ENCODE measurements at places on chromosomes 3 and 15.

GRCh38 chr15:83205725-83206324 is 1.8 kb downstream of the HDGFL3 start:
- no peak for DNase-seq

GRCh38 chr3:52182196-52182595 is 15.8 kb upstream of the ALAS1 start:
- no peak for DNase-seq

- DNase-seq: no peak
These were observed 28.5 kb downstream of the OSTN start for GRCh38 chr3:191227541-191227940.

DNA sequence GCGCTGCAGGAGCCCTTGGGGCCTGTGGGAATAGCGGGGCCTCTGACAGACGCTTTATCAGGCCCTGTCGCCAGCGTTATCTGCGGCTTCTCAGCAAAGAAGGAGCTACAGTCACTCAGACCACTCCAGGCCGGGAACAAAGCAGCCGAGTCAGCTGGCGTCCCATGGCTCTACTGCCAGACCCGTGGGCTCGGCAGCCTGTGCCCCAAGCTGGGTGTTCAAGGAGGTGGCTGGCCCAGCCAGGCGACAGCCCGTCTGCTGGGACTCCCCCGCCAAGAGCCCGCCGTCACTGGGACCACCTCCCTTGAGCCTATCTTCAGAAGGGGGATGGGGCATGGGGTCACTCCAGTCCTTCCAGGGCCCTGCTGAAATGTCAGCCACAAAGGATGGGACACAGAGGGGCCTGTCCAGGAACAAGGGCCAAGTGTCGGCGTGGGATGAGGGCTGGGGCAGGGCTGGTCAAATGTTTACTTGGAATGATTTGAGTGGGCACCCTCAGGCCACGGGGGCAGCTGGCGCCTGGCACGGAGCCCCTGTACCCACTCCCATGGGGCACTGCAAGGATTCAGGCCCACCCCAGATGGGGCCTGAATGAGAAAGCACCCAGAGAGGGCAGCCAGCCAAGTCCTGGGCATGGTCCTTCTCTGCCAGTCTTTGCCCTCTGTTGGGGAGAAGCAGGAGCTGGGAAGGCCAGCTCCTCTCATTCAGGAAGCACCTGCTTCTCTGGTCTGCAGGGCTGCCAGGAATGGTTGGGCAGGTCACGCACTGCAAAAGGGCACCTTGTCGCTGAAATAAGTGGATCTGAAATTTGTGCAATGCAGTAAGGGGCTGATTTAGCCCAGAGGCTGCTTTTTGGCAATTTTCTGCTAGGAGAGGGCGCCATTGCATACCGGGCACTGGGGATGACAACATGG is 148.3 kb downstream of the SMAD6 start:
- no peak for DNase-seq

DNA sequence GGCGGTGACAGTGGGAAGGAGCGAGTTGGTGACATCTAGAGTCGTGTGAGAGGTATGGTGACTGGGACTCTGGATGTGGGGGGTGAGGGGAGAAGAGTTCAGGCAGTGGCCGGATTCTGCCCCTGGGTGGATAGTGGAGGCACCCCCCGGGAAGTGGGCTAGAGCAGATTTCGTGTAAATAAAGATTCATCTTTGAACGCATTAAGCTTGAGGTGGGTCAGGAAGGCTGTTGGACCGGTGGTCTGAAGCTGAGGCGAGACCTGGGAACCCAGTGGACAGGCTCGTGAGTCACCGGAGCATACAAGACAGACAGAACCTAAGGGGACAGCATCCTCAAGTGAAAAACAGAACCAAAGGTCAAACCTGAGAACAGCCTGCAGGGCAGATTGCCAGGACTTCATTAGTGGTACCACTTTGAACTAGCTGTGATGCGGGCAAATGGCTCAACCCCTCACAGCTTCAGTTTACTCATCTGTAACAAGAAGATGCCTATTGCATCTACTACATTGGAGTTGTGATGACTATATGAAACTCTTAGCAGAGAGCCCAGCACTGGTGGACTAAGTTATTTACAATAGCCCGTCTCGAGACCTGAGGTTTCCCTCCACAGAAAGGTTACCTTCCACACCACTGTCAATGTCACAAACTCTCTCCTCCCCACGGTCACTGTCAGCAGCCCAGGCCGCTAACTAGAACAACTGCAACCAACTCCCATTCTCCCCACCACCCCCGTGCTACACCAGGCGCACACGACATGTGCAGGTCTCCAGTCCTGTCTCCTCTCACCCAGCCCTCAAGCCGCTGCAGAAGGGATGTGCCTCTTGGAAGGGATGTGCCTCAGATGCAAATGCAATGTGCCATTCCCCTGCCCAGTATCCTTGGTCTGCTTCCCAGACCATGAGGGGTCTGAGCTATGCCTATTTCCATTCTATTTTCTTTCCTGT is 901 bp upstream of the CLN6 start:
- no peak for DNase-seq

DNA sequence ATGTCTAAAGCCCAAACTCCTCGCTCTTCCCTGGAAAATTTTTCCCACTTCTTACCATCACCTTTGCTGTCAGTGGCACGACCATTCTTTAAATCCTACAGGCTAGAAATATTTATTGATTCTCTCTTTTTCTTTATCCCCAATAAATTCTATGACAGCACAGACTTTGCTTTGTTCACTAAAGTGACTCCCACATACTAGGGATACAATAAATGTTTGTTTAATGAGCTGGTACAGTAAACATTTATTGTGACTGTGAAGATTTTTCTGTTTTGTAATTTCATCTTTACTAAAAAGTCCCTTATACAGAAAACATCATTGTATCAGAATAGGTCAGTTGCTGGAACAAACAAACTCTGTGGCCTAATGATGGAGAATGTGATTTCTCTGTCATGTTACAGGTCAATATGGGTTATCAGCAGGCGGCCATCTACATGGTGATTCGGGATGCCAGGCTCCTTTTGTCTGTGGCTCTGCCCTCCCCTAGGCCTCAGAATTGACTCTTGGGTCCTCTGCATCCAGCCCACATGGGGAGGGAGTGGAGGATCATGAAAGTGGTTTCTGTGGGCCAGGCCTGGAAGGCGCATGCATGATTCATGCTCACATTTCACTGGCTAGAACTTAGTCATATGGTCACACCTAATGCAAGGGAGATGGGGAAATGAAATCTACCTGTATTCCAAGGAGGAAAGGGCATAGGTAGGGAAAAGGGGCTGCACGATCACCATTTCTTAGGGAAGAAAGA is 22.7 kb upstream of the KNG1 start:
- no peak for DNase-seq

- no peak for DNase-seq
These were observed 79.3 kb downstream of the RPL22L1 start for GRCh38 chr3:170790647-170791046.

GRCh38 chr15:70165716-70166284 is 68.1 kb upstream of the TLE3 start:
- DNase-seq: no peak

DNA sequence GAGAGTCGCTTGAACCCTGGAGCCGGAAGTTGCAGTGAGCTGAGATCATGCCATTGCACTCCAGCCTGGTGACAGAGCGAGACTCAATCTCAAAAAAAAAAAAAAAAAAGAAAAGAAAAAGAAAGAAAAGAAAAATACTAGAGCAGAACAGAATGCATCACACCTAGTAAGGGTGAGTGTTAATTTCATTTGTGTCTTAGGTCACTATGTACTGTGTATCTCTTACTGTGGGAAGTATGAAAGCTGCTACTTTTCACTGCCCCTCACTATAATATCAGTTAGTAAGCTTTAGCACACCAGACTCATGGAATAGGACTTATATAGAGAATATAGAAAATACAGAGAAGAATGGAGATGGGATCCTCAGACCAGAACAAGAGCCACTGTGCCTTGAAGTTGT is 45.9 kb upstream of the RASA2 start:
- no peak for DNase-seq

GRCh38 chr15:73965758-73966113 is 26.4 kb downstream of the STOML1 start:
- DNase-seq: peak; percentile 54

DNA sequence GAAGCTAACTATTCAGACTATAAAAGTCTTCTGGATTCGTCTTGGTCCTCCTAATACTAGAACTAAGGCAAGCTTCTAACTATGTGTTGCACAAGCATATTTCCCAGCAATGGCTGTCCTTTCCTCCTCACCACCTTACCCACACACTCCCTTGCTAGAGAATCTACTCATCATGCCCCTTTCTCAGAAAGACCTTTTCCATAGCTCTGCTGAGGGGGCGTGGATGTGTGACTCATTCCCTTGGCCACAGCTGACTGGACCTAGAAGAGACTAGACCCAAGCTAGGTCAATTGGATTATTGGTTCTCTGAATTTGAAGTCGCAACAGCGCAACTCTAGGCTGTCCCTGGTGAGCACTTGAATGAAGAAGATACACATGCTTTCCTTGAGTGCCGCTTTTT is 47.1 kb downstream of the ERC2 start:
- DNase-seq: no peak

GRCh38 chr3:100144255-100144866 is 30.1 kb upstream of the FILIP1L start:
- no peak for DNase-seq

DNA sequence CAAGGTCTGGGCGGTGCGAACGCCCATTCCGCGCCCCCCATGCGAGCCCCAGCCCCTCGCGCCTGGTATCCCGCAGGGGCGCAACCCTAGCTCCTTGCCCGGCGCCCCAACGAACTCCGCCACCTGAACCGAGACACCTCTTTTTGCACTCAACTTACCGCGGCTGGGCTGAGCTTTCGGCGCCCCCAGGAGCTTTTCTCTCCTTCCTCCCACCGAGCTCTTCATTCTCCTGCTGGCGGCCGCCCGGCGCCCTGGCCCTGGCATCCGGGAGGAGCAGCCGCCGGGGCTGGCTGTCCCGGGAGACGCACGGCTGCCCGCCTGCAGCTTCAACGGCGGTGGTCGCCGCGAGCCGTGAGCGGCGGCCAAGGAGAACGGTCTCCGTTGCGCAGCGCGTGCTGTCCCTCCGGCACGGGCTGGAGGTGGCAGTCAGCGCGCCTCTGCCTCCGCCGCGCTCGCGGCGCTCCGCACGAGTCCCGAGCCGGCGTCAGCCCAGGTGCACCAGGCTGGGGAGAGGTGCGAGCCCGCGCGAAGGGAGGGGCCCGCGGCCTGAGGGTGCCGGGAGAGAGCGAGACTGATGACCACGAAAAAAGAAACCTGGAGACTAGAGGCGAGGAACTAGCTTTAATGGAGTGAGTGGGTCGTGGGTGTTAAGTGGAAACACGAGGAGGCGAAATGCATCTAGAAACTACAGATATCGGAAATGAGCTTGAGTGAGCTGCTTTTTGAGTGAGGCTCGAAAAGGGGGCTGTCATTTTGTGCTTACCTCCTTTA is 621.5 kb upstream of the ZNF385D start:
- DNase-seq: no peak

- no peak for DNase-seq
These were observed 22.6 kb downstream of the SNAPC5 start for GRCh38 chr15:66474963-66475362.

GRCh38 chr3:33786565-33787327 is 11.7 kb upstream of the PDCD6IP start:
- DNase-seq: no peak

DNA sequence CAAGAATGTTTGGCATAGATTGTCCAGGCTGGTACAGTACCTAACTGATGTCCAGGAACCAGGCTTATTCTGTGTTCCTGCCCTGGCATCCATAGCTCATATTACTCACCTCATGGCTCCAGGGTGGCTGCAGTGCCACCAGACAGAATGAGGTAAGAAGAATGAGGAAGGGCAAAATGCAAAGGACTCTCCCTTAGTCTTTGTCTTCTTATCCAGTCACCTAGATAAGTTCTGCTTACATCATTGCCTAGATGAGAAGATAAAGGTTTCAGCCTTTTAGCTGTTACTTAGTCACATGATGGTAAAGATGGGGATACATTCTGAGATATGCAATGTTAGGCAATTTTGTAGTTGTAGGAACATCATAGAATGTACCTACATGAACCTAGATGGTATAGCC is 45.8 kb downstream of the CHP1 start:
- DNase-seq: no peak

- no peak for DNase-seq
These were observed 63.0 kb upstream of the PFN2 start for GRCh38 chr3:150033721-150034120.

- no peak for DNase-seq
These were observed 990.9 kb downstream of the PLOD2 start for GRCh38 chr3:145170121-145170520.

DNA sequence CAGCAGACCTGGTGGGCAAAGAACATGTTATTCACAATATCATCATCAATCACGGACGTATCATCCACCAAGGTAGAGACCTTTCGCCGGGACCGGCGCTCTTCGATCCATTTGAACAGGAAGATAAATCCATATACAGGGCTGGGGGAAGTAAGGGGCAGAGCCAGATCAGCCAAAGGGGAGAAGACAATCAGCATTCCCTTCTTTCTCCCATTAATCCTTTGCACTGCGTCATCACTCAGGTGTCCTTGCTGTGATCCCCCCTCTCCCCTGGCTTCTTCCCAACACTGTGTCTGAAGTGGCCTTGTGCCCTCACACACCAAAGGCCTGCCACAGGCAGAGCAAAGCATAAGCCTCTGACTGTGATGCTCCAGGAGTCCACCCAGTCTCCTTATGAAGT is 36.4 kb downstream of the SEMA3G start:
- DNase-seq: no peak

DNA sequence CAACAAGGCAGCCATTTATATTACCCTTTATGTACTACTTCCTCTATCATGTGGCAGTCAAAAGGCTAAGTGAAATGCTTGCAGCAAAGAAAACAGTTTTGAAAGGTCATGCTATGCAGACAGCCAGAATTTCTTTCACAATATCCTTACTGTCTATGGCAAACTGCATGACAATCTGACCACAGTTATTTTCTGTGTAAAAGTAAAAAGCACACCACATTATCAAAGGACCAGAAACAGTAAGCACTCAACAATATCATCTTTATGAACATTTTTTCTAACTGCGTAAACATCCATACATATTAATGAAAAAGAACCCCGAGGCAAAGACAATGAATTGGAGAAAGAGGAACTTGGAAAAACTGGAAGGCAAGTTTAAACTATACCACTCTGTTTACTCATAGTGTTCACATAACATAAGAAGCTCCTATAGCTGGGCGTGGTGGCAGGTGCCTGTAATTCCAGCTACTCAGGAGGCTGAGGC is 47.9 kb downstream of the PIK3CB start:
- DNase-seq: no peak

GRCh38 chr3:15726881-15727280 is 70.9 kb downstream of the ANKRD28 start:
- DNase-seq: no peak

GRCh38 chr3:172814738-172815137 is 64.2 kb downstream of the ECT2 start:
- DNase-seq: no peak
